Stimulated activated CD4-positive, alpha-beta T cell treated with anti-CD3 and anti-CD28 coated beads, Interleukin-2, amount 100 ng/mL, for 24 hours (primary cell): ENCODE measurements at places on chromosomes 12 and 14.

GRCh38 chr12:4214877-4215228 is 58.7 kb upstream of the CCND2 start:
- no peak for DNase-seq

GRCh38 chr12:59085690-59086089 is 165.4 kb upstream of the LRIG3 start:
- no peak for DNase-seq

GRCh38 chr14:30558362-30558674 is 640 bp upstream of the G2E3 start:
- DNase-seq = no peak

DNA sequence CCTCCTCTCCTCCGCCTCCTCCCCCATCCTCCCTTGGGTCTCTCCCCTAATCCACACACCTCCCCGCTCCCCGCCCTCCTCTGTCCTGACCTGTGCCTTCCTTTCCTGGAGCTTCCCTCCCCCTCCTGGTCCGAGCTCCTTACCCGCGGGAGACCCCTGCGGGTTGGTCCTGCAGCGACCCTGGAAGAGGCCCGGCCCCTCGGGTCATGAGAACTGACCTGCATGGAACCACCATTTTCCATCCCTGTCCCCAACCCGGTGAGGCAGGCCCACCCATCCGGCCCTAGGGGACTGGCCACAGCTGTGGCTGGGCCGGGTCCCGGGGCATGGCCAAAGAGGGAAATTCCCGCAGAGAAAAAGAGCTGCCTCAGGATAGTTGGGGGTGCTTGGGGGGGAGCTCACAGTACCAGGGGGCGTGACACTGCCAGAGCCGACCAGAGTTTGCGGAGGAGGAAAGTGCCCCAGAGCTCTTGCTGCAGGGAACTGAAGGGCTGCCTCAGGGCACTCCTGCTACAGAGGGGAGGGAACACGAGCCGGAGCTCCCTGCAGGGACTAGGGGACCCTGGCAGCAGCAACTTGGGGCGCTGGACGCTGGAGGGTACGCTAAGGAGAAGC is 613 bp downstream of the ARHGEF40 start:
- DNase-seq = peak; percentile 20

- DNase-seq = no peak
These were observed 48.4 kb downstream of the ANAPC7 start for GRCh38 chr12:110355073-110355472.

- no peak for DNase-seq
These were observed 40.9 kb downstream of the BEST3 start for GRCh38 chr12:69658203-69658602.

GRCh38 chr14:83566567-83566966 is 1963.4 kb upstream of the FLRT2 start:
- no peak for DNase-seq

- DNase-seq = no peak
These were observed 37.0 kb downstream of the TRAFD1 start for GRCh38 chr12:112162241-112162790.

- no peak for DNase-seq
These were observed 9.3 kb upstream of the C12orf43 start for GRCh38 chr12:121025442-121026226.

- DNase-seq = no peak
These were observed 259.6 kb downstream of the AKAP6 start for GRCh38 chr14:32588448-32589320.

DNA sequence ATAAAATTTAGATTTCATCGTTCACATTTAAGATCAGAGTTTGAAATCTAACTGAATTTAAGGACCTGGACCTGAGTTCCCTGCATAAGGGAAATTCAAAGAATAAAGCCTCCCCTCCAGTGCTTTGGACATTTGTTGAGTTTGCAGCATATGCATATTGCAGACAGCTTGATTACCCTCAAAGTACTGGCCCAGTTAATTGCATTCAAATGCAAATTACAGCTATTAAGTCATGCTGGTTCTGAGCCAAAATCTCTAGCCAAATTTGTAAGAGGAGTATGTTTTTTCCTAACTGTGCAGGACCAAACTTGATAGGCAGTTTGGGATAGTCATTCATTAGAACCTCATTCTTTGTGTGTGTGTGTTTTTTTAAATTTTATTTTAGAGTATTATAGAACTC is 9.1 kb upstream of the KIF21A start:
- no peak for DNase-seq

DNA sequence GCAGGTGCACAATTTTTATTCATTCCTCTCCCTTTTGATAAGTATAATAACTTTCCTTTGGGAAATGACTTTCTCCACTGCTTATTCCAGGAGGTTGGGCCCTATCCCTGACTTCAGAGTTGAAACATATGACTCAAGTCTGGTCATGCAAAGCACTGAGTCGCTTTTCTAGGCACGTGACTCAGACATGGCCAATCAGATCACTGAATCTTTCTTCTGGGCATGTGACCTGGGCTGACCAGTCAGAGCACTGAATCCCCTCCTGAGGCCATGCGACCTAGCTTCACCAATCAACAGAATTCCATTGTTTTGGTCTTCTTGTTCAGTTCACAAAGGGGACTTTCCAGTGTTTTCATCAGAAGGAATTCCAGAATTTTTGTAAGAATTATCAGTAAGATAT is 377.1 kb upstream of the KITLG start:
- no peak for DNase-seq

- DNase-seq = no peak
These were observed 161.8 kb downstream of the KIF26A start for GRCh38 chr14:104299993-104300761.

- DNase-seq = no peak
These were observed 55.6 kb upstream of the PTHLH start for GRCh38 chr12:28027947-28028724.
